ENCODE measurements at places on chromosomes 2 and 18.

DNA sequence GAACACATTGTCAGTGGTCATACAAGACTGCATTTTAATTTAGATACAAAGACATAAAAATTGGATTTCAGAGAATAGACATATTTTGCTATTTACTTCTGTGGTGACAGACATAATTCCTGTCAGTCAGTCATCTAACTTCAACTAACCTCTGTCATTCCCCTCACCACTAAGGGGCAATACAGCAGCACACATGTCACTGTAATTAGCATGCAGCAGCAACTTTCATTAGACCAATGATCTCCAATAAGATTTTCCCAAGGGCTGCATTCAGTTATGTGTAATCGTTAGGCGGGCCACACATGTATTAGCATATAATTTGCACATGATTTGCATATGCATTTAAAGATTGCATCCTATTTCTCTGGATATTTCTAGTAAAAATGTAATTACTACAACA is 624.5 kb downstream of the NR4A2 start:
- no peak for DNase-seq

- DNase-seq = no peak
Observed at GRCh38 chr2:134244587-134244986, 9.3 kb upstream of the MGAT5 start.

DNA sequence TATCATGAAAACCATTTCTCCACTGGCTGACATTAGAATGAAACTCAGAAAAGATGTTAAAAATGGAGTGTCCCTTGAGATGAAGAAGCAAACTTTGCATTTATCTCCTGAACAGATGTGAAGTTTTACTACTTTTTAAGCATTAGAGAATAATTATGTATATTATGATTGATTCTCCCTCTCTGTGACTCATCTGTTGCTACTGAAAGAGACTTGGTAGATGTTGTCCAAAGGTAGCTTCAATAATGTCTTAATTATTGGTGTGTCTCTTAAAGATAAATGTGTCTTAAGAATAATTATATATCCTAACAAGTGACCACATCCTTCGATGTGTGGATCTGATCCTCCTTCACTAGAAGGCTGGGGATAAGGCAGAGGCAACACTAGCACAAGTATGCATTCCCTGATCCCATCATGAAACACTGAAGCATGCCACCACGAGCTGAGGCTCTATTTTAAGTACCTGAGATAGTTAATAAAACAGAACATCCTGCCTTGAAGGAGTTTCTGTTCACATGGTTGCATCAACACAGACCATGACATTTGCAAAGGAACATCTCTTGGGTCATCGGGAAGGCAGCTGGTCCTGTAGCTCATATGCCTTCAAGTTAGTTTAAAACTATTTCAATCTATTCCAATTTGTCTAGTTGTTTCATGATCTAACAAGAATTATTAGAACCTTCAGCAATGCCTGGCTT is 15.5 kb downstream of the RND3 start:
- no peak for DNase-seq

DNA sequence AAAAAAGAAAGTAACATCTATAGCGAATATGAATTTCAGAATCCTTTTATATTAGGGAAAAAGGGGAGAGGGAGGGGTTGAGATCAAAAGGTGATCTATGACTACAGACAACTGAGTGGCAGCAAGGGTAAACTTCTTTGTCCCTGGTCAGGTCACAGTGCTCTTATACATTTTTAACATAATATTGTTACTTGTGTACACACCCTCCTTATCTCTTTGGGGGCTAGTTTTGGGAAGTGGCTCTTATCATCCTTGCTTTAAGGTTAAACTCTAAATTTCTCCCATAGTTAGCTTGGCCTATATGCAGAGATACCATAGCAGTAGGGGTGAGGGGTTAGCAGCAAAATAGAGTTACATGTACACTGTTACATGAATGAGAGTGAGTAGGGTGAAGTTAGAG is 31.6 kb upstream of the ATG16L1 start:
- no peak for DNase-seq

GRCh38 chr2:85248773-85249509 is 78.8 kb downstream of the TGOLN2 start:
- DNase-seq = no peak

GRCh38 chr2:178125125-178125524 is 12.9 kb downstream of the RBM45 start:
- no peak for DNase-seq

DNA sequence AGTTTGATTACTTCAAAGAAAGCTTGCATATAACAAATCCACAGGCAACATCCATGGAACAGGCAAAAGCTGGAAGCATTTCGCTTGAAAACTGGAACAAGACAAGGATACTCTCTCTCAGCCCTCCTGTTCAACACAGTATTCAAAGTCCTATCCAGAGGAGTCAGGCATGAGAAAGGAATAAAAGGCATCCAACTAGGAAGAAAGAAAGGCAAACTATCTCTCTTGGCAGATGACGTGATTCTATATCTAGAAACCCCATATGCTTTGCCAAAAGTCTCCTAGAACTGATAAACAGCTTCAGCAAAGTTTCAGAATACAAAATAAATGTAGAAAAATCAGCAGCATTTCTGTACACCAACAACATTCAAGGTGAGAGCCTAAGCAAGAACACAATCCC is 34.1 kb upstream of the MC4R start:
- DNase-seq = no peak

DNA sequence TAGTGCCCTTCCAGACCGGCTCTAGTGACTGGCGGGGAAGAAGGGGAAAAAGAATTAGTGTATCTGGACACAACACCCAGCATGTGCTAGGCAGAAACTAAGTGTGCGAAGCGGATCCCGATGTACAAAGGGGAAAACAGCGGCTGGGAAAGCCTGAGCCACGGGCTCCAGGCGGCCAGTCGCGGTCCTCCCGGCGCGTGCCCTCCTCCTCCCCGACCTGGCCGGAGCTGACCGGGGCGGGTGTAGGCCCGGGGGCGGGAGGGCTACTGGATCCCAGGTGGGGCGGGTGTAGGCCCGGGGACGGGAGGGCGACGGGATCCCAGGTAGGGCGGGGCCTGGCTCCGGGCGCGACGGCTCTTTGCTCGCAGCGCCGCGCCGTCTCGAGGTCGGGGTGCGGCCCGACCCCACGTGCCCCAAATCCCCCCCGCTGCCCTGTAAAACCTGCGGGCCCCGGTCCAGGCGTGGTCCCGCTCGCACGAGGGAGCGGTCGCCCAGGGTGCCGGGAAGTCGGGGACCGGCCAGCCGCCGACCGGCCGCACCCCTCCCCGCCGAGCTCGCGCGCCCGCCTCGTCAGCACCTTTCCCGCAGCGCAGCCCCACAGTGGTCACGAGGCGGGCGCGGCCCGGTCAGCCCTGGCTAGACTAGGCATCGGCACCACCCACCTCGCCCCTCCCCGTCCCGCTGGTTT is 48.8 kb downstream of the C2orf42 start:
- peak; percentile 61 for DNase-seq

DNA sequence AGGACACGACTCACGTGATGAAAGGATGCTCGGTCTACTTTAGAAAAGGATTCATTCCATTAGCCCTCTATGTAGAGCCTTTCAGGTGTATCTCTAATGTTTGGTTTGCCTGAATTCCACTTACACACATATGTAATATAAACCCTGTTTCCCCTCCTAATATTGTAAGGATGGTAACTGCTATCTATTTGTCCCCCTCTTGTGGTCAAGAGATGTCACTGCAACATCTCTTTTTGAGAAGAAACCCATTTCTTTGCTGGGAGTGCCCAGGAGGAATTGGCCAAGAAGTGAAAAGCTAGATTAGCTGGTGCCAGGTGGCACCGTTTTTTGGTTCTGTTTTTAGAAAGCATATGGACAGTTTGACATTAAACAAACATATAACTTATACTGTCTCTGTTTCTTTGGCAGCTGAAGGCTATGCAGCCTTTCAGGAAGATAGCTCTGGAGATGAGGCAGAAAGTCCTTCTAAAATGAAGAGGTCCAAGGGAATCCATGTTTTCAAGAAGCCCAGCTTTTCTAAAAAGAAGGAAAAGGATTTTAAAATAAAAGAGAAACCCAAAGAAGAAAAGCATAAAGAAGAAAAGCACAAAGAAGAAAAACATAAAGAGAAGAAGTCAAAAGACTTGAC is 41.2 kb downstream of the RALBP1 start:
- DNase-seq = no peak

GRCh38 chr2:48707466-48707865 is 48.1 kb downstream of the LHCGR start:
- DNase-seq = no peak

DNA sequence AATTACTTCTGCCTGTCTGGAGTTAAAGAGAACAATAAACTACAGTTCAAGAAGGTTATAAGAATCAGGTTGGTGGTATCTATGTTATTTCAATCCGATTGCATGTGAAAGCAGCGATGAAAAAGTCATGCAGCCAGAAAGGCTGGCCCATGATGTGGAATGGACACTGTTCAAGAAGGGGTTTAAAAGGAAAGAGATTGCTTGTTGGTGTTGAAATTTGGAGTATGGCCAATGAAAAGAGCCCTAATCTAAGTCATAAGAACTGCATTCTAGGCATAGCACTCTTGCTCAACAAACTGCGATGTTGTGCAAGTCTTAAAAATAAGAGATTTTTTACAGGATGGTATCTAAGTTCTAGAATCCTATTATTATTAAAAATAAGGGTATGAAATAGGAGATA is 61.3 kb downstream of the EFEMP1 start:
- DNase-seq = no peak

DNA sequence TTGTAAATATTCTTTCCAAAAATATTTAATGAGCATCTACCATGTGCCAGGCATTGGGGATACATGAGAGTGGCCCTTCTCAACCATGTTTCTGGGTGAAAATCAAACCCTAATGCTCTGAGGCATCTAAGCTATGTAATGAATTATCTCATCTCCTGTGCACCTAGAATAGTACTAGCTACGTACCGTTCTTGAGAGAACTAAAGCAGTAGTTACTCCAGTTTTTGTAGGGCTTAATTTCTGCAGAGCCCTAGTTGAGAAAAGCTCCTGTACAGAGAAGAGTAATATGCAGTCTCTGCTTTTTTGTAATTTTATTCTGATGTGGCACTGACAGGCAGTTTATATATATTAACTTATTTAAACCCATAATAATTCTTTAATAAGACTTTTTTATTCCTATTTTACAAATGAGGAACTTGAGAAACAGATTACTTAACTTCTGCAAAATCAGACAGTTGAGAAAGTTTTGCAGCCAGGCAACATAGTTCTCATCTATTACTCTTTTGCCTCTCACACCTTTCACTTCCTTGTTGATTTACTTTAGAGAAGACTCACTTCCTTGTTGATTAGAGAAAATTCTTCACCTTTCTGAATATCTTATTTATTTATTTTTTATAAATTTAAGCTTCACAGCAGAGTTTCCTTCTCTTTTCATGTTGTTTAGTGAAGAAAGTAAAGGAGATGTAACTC is 3.1 kb downstream of the SPOPL start:
- no peak for DNase-seq

GRCh38 chr2:207083361-207084110 is 82.2 kb downstream of the KLF7 start:
- DNase-seq = no peak

- DNase-seq = no peak
Observed at GRCh38 chr2:145286716-145287275, 766.9 kb upstream of the ZEB2 start.

All from activated CD4-positive, alpha-beta T cell treated with anti-CD3 and anti-CD28 coated beads, Interleukin-2, amount 50 U/mL, for 1 hour (primary cell).